ENCODE measurements at places on chromosomes 7 and 10.

DNA sequence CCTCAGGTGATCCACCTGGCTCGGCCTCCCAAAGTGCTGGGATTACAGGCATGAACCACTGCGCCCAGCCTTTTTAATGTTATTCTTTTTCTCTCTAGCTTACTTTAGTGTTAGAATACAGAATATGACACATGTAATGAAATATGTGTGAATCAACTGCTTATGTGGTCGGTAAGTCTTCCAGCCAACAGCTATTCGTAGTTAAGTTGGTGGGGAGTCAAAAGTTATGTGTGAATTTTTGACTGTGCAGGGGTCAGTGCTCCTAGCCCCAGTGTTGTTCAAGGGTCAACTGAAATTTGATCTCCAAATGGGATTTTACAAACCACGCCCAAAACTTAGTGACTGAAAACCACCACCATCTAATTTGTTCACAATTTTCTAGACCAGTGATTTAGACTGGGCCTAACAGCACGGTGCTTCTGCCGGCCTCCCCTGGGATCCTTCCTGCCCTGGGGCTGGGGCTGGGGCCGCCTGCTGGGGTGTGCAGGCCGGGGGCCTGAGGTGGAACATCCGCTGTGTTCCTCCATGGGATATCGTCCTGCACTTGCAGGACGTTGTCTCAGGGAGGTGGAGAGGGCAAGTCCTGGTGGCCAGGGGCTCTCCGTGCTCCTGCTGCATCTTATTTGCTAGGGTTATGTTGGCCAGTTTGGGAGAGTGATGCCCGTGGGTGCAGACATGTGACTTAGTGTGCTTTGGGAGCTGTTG lies 24.5 kb upstream of the GRB10 start:
- peak; percentile 29 for DNase-seq

GRCh38 chr10:36163827-36164226 lies 521.7 kb upstream of the FZD8 start:
- DNase-seq = no peak

- DNase-seq = peak; percentile 18
Observed at GRCh38 chr10:114375047-114375446, 29.3 kb downstream of the AFAP1L2 start.

DNA sequence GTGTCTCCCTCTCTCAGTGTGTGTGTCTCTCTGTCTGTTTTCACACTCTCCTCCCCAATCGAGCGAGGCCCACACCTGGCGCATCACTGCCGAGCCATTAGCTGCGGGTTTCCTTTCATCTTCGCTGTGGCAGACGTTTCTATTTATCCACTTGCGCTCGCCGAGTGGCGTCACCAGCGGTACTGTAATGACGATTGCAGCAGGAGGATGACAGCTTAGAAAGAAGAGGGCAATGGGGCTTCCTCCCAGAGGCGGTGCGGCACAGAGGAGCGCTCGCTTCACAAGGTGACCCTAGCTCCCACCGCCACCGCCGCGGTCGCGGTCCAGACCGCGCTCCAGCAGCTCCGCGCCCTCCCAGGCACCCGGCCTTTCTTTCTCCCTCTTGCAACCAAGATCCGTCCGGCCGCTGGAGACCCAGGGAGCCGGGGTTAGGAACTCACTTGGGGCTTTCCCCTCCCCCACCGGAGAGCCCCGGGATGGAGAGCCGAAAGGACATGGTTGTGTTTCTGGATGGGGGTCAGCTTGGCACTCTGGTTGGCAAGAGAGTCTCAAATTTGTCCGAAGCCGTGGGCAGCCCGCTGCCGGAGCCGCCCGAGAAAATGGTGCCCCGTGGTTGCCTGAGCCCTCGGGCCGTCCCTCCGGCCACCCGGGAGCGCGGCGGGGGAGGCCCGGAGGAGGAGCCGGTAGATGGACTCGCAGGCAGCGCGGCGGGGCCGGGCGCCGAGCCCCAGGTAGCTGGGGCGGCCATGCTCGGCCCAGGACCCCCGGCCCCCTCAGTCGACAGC lies at the start of gene EVX1:
Gene EVX1 (plus strand): TSS at position 248 of the 785 bp plus-strand sequence. CDS start 229 bp downstream, at position 477.
- DNase-seq = no peak

DNA sequence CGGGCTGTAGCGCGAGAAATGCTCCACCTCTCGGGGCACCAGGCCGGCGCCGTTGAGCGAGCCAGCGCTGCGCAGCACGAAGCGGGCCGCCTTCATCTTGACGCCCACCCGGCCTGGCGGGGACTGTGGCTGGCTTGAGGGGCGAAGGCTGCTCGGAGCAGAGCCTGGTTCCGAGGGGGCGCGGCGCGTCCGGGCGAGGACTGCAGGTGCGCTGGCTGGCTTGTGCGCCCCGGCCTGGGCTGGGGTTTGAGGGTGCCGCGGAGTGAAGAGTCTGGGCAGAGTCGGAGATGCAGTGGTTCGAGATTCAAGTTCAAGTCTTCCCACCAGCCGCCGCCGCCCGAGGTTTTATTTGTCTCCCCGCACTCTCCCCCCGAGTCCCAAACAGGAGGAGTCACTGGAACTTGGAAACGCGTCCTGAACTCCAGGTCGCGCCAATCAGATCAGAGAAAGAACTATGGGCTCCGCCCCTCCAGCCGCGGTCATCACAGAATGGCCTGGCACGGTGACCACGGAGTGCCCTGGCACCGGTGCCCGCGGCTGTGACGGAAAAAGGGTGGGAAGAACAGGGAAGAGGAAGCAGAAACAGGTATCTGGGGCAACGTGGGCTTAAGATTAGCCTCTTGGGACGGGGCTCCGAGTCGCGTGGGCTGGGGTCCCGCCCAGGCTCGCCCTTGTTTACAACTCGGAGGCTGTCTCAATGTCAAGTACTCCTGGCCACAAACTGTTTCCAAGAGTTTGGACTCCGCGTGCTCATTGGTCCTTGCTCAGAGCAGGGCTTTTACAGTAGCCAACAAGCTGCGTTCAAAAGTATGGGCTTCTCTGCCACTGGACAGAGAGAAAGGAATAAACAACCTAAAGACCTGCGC lies at the start of gene PDK4:
Gene PDK4 (minus strand): TSS at position 319 of the 866 bp plus-strand sequence. CDS start 223 bp downstream, at position 96.
- DNase-seq = peak; percentile 14

GRCh38 chr7:75663302-75663907 lies 75.3 kb downstream of the HIP1 start:
- DNase-seq = no peak

Data from fibroblast of skin of right quadriceps (primary cell).